ENCODE measurements at places on chromosomes 16 and 17. TPM values are rescaled to one million over a fixed set of nuclear protein-coding genes. Genes with fewer than 3 reads are reported as not detected.

The TP53TG3C gene
- not detected for total RNA-seq

The CLN3 gene
- 31.2 TPM for total RNA-seq

The FOXC2 gene
- 30.0 TPM for total RNA-seq

The SLC5A2 gene
- 0.63 TPM for total RNA-seq

The CES3 gene
- total RNA-seq: 0.38 TPM

The CTRB1 gene
- total RNA-seq: not detected

The TPSG1 gene
- total RNA-seq: not detected

The CCL5 gene
- not detected for total RNA-seq

The KAT7 gene
- 20.0 TPM for total RNA-seq

The MYCBPAP gene
- 0.98 TPM for total RNA-seq

The WSCD1 gene
- 13.4 TPM for total RNA-seq

The PRSS22 gene
- 1.1 TPM for total RNA-seq

The HBM gene
- total RNA-seq: not detected

The TP53TG3D gene
- not detected for total RNA-seq

The SLC52A1 gene
- total RNA-seq: under 0.01 TPM

The FAM83G gene
- total RNA-seq: 19.3 TPM

Measured in mesangial cell (primary cell).